Mucosa of gallbladder (tissue), 1 donor: ENCODE measurements at places on chromosomes 3 and 15. TPM values are rescaled to one million over a fixed set of nuclear protein-coding genes. Genes with fewer than 3 reads are reported as not detected.

GRCh38 chr3:173770011-173770410 is 372.5 kb downstream of the NLGN1 start:
- no peak for DNase-seq

- no peak for DNase-seq
Observed at GRCh38 chr3:56137415-56137814, 330.9 kb downstream of the ERC2 start.

GRCh38 chr3:175121225-175121624 is 262.1 kb downstream of the NAALADL2 start:
- DNase-seq = no peak

GRCh38 chr3:171458071-171458863 is 1.9 kb downstream of the TNIK start:
- DNase-seq = peak; percentile 23

- DNase-seq = no peak
Observed at GRCh38 chr15:55403531-55403930, 4.6 kb downstream of the CCPG1 start.

DNA sequence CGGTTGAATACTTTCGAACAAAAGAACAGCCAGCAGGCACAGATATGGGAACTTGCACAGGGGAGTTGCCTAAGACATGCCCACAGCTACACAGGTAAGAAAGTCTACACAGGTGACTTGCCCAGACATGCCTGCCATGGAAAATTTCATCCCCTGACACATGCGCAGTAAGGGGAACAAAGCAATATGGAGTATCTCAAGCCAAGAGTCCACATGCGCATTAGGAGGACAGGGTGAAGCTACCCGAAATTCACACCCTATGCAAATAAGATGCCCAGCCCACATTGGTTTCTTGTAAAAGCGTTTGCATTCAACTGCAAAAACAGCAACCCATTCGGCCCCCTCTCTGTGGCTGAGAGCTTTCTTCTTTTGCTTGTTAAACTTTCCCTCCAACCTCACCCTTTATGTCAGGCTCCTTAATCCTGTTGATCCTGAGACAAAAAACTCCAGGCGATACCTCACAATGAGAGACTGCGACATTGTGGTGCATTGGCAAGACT is 49.3 kb upstream of the TRPM1 start:
- no peak for DNase-seq

- no peak for DNase-seq
Observed at GRCh38 chr3:157836022-157836421, 270.2 kb downstream of the SHOX2 start.

DNA sequence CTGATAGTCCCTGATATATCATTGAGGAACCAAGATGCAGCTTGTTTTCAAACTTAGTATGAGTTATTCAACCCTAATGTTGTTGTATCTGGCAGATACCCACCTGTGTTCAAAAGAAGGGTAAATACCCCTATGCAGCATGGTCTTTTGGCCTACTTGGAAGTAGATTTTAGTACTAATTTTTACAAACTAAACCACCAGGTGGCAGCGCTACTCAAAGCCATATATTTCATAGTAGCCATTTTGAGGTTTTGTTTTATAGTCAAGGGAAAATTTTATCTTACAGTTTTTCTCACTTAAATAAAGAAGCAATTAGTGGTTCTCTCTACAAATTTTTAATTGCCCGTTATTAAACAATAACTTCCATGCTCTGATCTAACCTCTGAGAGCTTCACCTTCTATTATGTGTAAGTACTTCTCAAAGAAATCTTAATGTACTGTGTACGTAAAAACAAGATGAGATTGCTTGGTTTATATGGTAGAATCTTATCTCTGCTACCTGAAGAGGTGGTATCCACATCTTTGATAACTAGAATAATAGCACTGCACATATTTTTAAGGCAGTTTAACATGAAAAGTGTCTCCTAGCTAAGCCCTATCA is 31.5 kb upstream of the MLF1 start:
- peak; percentile 28 for DNase-seq

- DNase-seq = no peak
Observed at GRCh38 chr3:162799910-162800309, 1303.3 kb downstream of the OTOL1 start.

GRCh38 chr15:52379395-52380106 is 83.9 kb upstream of the MYO5C start:
- DNase-seq = no peak

DNA sequence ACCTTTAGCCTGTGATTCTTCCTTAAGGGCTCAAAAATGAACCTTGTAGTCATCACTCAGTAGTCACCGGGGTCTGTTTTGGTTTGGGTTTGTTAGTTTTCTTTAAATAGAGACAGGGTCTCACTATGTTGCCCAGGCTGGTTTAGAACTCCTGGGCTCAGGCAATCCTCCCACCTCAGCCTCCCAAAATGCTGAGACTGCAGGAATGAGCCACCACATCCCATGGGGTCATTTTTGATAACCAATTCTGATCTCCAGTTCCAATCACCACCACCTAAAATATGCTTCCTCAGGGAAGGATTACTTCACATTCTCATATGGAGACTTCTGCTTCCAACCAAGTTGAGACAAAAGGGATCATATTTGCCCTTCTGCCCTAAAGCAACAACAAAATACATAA is 22.1 kb downstream of the ATP13A3 start:
- no peak for DNase-seq

- DNase-seq = no peak
Observed at GRCh38 chr15:43410572-43411214, 39.8 kb downstream of the TUBGCP4 start.

DNA sequence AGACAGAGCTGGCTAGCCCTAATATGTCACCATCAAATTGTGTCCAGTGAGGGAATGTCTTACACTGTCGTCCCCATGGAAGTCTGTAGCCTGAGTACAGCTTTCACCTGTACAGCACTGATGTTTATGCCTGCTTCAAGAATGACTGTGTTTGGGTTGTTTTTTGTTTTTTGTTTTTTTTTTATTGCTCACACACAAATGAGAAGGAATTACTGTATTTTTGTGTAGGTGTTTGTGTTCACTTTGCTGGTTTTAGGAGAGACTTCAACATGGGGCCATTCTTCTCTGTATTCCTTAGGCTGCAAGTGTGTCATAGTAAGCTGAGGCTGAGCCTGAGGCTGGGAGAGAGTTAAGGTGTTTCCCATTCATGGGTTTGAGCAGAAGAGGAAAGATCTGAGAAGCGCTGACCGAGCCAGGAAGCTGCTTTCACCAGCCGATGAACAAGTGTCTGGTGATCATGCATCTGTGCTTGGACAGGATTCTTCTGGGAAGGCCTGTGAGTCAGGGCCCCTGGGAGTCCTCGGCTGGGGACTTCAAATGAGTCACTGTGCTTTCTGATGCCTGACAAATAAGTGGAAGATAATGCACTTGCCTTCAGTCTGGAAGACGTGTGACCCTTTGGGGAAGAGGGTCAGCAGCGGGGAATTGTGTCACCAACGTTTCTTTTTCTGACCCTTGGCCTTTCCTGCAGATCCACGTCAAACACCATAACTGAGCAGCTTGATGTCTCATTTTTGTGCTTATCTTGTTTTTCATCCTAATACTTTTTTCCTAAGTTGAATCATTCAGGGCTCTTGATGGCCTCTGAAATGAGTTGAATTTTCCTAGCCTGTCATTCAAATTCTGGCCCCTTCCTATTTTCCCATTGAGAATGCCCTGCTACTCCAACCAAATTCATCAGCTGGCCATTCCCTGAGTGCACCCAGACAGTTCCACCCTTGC is 36.7 kb upstream of the ZBTB38 start:
- DNase-seq = peak; percentile 52

GRCh38 chr3:58581328-58582091 is 4.3 kb upstream of the FAM107A start:
- DNase-seq = no peak

GRCh38 chr3:126083913-126084767 is at the start of gene SLC41A3:
TSS of gene SLC41A3 (minus strand) at chr3:126084124. CDS start at chr3:126068219, 15,905 bp downstream.
- peak; percentile 83 for DNase-seq

Gene C2CD4B
- total RNA-seq = 23.8 TPM

Gene OSTN
- total RNA-seq = not detected

Gene LTK
- 2.5 TPM for total RNA-seq

Gene P2RY14
- 14.6 TPM for total RNA-seq

Gene GOLGA8M
- total RNA-seq = 2.8 TPM

Gene CADM2
- total RNA-seq = 7.9 TPM

Gene RFC4
- total RNA-seq = 9.4 TPM

Gene KNL1
- total RNA-seq = 2.3 TPM
